ENCODE measurements at places on chromosomes 16 and 17.

GRCh38 chr17:15513058-15513791 is 45.8 kb upstream of the CDRT4 start:
- H3K4me3 ChIP-seq: no peak overlapping the region
- peaks cover 20% of the 10 kb centered on the region for H3K36me3 ChIP-seq
- DNase-seq: no peak
- no peak overlapping the region for H3K27ac ChIP-seq
- H3K4me1 ChIP-seq: no peaks in the 10 kb centered on the region
- no peaks in the 10 kb centered on the region for H3K27me3 ChIP-seq

- no peak for DNase-seq
- no peak overlapping the region for H3K4me3 ChIP-seq
- no peaks in the 10 kb centered on the region for H3K4me1 ChIP-seq
- H3K27ac ChIP-seq: no peak overlapping the region
- H3K27me3 ChIP-seq: peaks cover 5% of the 10 kb centered on the region
- no peaks in the 10 kb centered on the region for H3K36me3 ChIP-seq
Measured at GRCh38 chr16:79188739-79189122, 411.8 kb downstream of the MAF start.

GRCh38 chr17:70295731-70296130 is 126.4 kb downstream of the KCNJ2 start:
- no peaks in the 10 kb centered on the region for H3K36me3 ChIP-seq
- H3K27me3 ChIP-seq: no peaks in the 10 kb centered on the region
- no peak overlapping the region for H3K4me3 ChIP-seq
- DNase-seq: no peak

DNA sequence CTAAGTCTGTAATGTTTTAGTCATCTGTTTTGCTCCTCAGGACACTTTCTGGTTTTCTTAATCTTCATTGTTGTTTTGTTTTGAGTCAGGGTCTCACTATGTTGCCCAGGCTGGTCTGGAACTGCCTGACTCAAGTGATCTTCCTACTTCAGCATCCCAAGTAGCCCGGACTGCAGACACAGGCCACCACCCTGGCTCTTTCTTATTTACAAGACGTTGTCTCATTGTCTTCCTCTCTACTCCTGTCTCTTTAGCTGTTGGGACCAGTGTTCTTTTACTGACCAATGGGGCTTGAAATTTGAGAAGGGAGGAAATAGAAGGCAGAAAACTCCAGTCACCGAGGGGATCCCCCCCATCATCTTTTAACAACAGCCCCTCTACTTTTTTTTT is 1.2 kb downstream of the SCPEP1 start:
- H3K4me1 ChIP-seq: peaks cover 19% of the 10 kb centered on the region
- H3K27ac ChIP-seq: no peak overlapping the region
- DNase-seq: no peak
- peaks cover 23% of the 10 kb centered on the region for H3K27me3 ChIP-seq
- H3K4me3 ChIP-seq: peak overlapping the region; percentile 89

- DNase-seq: no peak
- no peak overlapping the region for H3K27ac ChIP-seq
- peaks cover 18% of the 10 kb centered on the region for H3K27me3 ChIP-seq
Measured at GRCh38 chr17:16911141-16911937, 60.6 kb downstream of the TNFRSF13B start.
